ENCODE measurements at places on chromosomes 6 and 20.

DNA sequence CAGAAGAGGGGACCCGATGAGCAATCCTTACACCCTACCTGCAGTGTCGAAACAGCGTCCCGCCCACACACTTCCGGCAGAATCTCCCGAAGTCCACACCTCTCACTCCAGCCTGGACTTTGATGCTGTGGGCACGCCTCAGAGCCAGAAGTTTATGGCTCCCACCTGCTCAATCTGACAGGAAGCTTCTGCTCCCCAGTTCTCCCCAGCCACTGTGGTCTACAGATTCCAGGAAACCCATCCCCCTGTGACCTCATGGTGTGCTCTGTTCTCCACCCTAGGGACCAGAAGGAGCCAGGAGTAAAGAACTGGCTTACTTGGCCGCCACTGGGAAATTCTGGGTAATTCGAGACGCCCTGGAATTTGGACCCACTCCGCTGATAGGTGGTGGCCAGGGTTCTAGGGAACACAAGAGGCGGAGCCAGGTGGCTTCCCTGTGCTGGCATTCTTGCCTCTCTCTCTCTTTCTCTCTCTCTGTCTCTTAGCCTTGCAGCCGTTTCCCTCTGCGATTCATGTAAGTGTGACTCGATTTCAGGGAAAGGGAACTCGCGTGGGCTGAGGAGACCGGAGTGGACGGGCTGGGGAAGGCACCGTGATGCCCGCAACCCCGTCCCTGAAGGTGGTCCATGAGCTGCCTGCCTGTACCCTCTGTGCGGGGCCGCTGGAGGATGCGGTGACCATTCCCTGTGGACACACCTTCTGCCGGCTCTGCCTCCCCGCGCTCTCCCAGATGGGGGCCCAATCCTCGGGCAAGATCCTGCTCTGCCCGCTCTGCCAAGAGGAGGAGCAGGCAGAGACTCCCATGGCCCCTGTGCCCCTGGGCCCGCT is at the start of gene TRIM15:
TSS of gene TRIM15 (plus strand) at position 457 of the 828 bp plus-strand sequence. CDS start at position 596, 139 bp downstream.
- DNase-seq = peak; percentile 25

- no peak for DNase-seq
Measured at GRCh38 chr20:33908336-33908735, 85.4 kb upstream of the RALY start.

DNA sequence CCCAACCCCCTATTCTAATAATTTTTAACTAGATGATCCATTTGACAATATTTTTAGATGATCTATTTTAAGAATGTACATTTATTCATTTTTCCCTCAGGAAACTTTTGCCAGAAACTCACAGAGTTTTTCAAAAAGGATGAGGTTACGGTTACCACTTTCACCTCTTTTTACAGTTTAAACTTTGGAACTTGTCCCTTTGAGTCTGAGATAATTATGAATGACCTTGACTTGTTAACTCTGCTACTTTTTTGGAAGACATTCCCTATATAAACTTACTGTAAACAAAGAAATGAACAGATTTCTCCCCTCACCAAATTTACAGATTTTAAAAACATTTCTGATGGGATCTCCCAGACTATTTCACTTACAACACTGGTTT is 18.4 kb upstream of the BLOC1S5 start:
- no peak for DNase-seq

DNA sequence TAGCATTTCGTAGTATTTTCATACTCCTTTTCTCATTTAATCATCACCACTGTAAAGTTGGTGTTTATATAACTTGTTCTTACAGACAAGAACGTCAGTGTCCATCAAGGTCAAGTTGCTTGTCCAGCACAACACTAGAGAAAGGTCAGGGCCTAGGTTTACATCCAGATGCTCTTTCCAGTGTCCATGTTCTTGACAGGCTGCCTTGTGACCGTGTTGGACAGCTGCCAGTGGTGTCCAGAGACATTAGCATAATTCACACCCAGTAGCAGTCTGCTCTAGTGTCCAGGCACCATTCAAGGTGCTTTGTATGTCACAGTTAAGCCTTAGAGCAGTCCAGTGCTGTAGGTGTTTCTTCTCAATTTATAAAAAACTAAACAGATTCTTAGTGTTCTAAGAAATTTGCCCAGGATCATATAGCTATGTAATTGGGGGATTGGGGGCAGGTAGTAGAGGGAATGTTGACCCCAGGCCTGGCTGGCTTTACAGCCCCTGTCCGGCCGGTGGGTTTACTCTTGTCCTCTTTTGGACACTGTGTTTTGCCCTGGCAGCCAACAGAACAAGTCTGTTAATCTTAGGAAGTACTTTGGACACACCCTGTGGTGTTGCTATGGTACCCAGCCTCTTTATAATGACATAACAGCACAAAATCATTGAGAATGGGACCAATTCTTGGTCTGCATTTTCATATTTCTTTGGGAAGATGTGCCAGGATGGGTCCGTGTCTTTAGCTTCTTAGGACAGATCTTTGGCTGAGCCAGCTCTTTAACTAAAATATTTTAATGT is 8.0 kb downstream of the STK35 start:
- DNase-seq = no peak

DNA sequence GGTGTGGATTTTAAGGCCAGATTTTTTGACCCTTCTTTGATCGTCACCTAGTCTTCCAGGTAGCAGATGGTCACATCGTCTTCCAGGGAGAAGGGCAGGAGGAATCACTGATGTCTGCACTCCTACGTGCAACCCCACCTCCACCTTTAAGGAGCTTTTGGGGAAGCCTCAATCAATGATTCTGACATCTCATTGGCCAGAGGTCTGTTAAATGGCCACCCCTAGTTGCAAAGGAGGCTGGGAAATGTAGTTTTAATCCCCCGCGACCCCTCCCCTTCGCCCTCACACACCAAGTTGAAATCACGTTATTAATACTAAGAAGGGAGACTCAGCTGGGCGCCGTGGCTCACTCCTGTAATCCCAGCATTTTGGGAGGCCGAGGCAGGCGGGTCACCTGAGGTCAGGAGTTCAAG is 151.4 kb downstream of the BCAS1 start:
- DNase-seq = no peak

DNA sequence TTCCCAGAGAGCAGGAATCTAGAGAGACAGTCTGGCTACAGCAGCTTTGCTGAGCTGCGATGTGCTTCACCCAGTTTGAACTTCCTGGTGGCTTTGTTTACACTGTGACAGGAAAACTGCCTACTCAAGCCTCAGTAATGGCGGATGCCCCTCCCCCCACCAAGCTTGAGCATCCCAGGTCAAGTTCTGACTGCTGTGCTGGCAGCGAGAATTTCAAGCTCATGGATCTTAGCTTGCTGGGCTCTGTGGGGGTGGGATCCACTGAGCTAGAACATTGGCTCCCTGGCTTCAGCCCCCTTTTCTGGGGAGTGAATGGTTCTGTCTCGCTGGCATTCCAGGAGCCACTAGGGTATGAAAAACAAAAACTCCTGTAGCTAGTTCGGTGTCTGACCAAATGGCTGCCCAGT is 91.0 kb upstream of the ESR1 start:
- DNase-seq = no peak
